ENCODE measurements at places on chromosomes 3 and 15.

GRCh38 chr15:90187257-90187868 lies 13.8 kb upstream of the SEMA4B start:
- no peak for DNase-seq

DNA sequence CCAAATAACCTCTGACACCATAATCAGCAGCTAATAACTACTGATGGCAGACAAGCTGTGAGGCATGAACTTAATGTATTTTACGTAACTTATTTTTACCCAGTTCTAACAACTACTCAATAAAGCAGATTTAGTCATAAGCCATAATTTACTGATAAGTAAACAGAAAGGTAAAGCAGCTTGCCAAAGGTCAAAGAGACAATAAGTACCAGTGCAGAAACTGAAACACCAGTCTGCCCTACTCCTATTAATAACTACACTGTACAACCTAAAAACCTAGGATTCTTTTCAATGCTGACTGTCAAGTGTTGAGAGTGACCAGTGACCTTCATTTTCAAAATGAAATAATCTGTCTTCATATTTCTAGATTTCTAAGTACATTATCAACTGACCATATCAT lies 152.2 kb downstream of the NR2E3 start:
- no peak for DNase-seq

- no peak for DNase-seq
These were observed 107.5 kb upstream of the THBS1 start for GRCh38 chr15:39473298-39473947.

DNA sequence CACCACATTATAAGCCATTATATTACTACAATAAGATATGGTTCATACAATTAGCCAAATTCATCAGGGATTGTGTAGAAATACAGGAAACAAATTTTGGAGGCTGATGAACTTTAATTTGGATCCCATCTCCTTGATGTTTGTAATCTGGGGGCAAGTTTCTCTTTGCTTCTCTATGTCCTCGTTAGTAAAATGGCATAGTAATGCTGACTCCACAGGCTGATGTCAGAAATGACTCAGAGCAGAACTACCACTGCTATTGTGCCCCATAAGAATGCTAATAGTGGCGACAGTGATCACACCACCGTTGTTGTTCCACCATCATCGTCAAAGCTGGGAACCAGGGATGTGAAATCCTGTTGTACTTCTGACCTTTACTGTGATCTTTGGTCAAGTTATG lies 722.3 kb upstream of the LMCD1 start:
- no peak for DNase-seq

DNA sequence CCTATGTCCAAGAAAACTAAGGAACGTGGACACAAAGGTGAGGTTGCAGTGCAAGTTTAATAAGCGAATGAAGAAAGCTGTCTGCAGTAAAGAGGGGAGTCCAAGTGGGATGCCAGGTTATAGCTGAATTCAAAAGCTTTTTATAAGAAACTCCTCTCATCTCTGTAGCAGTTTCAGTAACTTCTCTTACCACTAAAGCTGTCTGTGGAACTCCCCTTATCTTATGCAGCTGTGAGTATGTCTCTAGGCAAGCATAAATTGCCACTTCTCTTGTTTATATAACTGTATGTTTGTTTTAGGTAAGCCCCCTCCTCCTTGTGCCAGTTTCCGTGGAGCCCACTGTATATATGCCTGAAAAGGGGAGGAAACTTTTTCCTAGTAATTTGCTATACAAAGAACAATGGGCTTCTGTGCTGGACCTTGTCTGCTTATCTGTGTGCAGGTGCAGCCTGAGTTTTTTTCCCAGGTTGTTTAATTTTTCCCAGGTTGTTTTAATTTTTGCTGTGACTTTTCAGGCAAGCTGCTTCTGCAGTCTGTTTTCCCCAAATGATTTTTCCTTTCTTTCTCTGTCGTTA lies 875.1 kb upstream of the EPHA6 start:
- DNase-seq: no peak

DNA sequence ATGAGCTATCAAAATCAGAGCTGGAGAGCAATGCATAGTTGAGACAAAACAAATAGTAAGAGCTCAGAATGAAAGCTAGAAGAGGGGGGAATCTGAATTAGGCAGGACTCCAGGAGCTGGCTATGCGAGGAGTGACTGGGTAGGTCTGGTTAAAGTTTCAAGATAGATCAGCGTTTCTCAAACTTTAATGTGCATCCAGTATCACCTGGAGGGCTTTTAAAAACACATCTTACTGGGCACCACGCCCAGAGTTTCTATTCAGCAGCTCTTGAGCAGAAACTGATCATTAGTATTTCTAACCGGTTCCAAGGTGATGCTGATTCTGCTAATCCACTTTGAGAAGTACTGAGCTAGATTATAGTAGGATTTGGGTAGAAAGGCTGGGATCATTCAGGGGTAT lies 96.2 kb upstream of the ACP3 start:
- DNase-seq: no peak

- DNase-seq: no peak
These were observed 271.7 kb downstream of the CNTN4 start for GRCh38 chr3:2370317-2370716.

GRCh38 chr15:79093352-79093935 lies 2.9 kb upstream of the RASGRF1 start:
- no peak for DNase-seq

GRCh38 chr3:127668906-127669305 lies 3.8 kb upstream of the ABTB1 start:
- DNase-seq: no peak

DNA sequence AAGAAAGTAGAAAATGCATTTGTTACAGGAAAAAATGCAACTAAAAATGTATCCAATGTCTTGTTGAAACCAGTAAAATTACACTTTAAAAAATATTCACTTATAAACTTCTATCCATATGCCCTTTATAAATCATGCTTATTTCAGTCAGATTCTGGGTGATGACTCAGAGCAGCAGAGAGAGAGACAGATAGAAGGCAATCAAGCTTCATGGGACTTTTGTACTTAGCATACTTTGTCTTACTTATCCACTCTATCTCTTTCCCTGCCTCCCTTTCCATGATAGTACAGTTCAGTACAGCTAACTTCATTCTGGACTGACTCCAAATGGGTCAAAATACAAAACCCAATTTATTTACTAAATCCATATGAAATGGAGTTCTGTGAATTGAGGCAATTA lies 1438.2 kb downstream of the ZPLD1 start:
- DNase-seq: no peak

GRCh38 chr3:85475346-85475745 lies 516.6 kb downstream of the CADM2 start:
- no peak for DNase-seq

DNA sequence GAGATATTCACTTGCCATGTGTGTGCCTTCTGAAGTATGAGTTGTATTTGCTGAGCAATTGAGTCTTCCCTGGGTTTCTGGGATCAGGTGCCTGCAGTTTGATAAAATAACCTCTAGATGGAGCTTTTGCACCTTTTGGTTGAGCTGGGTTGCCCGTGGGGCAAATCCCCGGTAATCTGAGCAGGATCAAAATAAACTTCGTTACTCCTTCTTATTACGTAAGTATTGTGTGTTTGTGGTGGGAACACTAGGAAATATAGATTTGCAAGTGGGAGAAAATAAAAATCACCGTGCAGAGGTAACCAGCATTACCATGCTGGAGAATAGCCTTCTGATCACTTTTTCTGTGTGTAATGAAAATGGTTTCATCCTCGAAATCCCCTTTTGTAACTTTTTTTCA lies 277.4 kb upstream of the NR2E3 start:
- DNase-seq: no peak

DNA sequence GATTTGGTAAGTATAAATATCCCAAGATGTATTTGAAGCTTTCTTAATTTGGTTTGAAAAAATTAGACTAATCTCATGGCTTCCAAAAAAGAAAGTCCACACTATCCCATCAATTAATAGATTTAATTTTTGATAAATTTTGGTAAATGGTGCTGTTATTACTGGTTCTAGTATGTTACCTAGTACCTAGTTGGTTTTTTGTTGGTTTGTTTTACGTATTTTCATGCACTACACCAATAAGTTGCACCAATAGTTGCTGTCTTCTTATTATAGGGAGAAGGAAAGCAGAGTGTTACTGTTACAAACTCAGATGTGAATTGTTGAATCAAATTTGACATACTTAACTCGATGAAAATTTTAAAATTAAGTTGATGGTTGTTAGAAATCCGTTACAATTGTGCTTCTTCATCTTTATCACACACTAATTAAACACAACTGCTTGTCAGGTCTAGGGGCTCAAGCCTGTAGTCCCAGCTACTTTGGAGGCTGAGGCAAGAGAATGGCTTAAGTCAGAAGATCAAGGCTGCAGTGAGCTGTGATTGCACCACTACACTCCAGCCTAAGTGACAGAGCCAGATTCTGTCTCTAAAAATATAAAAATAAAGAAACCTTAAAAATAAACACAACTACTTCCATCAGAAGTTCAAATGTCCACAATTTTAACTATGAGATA lies 23.1 kb upstream of the MBNL1 start:
- no peak for DNase-seq

DNA sequence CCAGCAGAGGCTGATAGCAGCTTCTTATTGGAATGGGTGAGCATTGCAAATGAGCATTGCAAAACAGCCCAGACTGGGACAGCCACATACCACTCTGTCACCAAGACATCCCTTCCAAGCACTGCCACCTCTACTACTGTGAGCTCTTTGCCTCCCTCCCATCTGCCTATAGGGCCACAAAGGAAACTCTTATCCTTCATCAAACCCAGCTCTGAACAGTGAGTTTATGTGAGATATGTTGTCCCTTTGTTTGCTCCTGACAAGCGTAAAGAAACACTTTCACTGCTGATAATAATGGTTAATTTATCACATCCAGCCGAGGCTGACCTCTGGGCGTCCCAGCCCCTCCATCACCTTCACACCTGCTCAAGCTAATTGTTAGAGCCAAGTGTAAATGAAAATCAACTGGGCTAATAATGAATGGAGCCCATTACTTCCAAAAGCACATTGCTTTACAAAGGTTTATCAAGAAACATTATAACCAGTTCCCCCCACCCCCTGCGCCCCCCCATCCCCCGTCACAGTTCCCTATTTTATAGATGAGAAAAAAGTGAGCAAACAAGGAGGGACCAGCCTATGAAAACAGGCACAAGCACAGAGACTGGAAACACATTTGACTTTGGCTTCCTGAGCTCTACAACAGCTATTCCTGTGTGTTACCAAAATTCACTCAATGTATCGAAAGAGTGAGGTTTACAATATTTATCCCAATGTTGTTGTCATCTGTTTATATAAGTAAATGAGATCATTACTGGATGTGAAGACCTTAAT lies 146.3 kb downstream of the ANXA2 start:
- DNase-seq: no peak

DNA sequence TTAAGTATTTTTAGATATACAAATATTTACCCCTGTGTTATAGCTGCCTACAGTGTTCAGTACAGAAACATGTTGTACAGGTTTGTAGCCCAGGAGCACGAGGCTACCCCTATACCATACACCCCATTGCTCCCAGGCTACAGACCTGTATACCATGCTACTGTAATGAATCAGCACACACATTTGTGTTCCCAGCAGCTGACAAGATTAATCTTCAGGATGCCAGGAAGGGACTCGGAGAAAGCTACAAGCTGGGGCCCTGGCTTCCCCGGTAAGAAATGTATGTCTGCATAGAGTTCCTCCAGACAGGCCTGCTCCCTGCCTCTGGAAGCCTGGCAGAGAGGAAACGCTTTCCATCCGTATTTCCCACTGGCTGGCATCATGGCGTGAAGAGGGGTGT lies 136.5 kb downstream of the XXYLT1 start:
- no peak for DNase-seq

DNA sequence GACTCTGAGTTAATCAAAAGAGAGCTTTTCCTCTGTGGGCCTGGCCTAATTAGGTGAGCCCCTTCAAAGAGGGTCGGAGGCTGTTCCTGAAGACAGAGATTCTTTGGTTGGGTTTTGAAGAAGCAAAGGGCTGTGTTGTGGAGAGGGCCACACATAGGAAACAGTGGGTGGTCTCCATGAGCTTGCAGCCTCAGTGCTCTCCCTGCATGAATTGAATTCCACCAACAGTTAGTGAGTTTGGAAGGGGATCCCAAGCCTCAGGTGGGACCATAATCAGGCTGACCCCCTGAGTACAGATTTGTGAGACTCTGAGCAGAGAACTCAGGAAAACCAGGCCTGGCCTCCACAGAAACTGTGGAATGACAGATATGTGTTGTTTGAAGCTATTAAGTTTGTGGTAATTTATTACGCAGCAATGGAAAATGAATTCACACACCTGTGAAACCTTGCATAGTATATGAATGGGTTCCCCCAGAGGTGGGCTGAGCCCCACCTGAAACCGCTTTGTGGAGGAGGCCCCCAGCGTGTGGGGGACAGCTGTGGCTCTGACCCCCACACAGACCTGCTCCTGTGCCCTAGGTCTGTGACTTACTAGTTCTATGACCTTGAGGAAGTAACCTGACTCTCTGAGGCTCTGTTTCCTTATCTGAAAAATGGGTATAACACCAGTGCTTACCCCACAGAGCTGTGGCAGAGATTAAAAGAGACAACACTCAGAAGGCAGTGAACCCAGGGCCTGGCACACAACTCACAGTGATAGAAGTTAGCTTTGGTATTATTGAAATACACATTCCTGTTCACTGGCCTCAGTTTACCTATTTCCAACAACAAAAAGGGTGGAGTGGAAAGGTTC lies 431.3 kb downstream of the FOXP1 start:
- DNase-seq: no peak

DNA sequence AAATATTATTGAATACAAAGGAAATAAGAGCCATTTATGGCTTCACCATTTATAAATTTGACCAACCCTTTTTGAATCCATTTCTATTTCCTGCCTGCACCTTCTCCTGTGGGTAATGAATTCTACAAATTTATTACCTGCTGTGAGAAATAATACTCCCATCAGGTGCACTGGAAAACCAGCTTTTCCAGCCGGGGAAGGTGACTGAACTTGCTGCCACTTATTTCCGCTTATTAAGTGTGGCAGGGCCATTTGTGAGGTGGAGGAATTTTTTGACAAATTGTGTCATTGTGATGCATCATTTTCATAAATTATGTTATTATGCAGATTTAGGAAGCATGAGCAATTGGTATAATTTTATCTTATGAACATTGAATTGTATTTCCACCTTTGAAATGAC lies 151.1 kb downstream of the SQOR start:
- DNase-seq: no peak

DNA sequence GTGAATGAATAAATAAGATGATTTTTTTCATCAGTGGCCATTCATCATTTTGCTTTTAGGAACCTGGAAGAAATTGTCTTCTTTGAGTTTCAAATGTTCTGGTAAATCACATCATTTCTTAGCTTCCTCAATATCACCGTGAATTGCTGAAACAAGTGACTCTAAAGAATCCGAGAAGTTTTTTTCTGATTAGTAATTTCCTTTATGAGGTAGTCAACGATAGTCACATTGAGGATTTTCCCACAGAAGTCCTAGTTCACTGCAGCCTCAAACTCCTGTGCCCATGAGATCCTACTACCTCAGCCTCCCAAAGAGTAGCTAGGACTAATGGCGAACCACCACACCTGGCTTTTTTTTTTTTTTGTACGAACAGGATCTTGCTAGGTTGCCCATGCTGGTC lies 3.6 kb upstream of the TMPRSS7 start:
- no peak for DNase-seq

DNA sequence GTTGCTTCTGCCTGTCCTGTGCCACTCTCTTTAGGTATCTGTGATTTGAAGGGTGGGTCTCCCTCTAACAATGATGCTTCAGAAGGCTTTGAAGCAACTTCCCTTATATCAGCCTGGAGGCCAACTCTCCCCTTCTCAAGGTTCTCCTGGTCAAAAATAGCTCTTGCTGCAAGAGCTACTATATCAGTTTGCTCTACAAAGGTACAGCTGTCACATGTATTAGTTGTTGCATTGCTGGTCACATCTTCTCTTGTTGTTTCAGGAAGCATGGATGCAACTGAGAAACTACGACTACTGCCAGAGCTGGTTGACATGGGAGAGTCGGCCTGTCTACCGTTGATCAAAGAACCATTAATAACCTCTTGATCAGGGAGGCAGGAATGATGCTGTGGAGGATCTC lies 38.3 kb downstream of the USF3 start:
- no peak for DNase-seq

All from T-helper 2 cell treated with Interferon-gamma antibody and Interleukin-4, amounts not matched to agents 5 μg/mL and 100 μg/mL, for 36 hours (primary cell).